ENCODE measurements at places on chromosomes 13 and 19.

DNA sequence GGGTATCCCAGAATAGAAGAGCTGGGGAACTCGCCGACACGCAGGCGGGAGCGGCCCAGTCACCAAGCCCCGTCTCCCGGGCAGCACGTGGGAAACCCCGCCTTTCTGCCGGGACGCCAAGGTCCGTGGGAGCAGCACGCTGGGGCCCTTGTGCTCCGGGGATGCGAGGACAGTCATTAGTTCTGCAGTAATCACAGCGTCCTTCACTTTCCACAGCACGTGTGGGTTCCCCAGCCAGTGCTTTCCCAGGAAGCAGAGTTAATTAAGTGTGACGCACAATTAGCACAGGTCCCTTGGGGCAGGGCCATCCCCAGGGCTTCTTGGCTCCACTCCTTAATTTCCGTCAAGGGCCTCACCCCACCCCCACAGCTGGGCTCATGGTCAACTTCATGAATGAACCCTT lies 64.3 kb upstream of the C13orf46 start:
- no peak for DNase-seq

- no peak for DNase-seq
Observed at GRCh38 chr19:13215572-13216380, 65.6 kb downstream of the IER2 start.

DNA sequence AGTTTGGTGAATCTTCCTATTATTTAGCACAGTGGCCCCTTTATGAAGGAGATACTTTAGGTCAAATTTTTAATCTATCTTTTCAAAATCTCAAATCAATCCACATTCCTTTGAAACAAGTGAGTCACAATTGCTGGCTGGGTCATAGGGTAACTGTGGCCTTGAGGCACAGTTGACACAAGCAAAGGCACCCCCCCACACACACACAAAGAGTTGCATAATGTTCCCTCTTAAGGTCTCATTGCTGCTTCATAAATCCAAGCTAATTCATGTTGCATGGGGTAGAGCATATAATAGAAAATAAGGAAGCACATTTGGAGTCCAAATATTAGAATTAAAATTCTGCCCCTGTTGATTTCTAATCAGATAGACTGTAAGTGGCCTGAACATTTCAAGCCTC lies 171.5 kb downstream of the DLEU7 start:
- DNase-seq = no peak

DNA sequence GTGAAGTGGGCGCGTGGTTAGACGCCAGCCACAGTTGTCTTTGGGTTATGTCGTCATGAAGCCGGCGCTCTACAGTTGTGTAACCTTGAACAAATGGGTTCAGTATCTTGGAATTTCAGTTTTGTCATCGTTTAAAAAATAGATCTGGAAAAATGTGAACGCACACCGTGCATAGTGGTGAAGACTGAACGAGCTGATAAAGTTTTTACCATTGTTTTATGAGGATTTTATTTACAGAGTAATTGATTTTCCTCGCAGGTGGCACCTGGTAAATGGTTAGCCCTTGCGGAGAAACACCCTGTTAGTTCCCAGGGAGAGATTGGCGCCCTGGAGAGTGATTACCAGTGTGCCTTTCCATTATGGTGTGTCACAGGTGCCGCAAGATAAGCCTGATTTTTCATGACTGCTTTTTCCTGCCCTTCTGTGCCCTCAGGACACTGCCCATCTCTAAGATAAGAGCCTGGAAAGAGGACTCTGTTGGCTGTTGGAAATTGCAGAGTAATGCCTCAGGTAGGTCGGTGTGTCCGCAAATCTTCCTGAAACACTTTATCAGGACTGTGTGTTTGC lies 577 bp downstream of the ZNF181 start:
- peak; percentile 36 for DNase-seq

DNA sequence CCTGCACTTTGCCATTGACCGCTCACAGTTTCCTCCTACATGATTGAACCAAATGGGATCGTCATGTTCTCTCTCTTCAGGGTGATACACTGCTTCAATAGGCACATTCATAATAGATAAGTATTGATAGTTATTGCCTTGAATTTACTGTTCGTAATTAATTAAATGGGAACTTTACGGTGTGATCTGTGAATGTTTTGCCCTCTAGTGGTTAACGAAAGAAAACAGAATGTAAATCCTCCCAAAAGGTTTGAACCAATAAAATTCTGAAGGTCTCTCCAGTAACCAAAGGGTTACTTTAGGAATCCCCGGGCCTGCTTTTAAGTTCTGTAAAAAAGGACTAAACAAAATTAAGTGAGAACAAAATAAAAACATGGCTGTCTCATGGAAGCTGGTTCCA lies 389.3 kb downstream of the DACH1 start:
- no peak for DNase-seq

GRCh38 chr19:14091081-14091812 lies 696 bp upstream of the SAMD1 start:
- peak; percentile 61 for DNase-seq

- DNase-seq = no peak
Observed at GRCh38 chr19:2410023-2410422, 17.4 kb downstream of the TIMM13 start.

DNA sequence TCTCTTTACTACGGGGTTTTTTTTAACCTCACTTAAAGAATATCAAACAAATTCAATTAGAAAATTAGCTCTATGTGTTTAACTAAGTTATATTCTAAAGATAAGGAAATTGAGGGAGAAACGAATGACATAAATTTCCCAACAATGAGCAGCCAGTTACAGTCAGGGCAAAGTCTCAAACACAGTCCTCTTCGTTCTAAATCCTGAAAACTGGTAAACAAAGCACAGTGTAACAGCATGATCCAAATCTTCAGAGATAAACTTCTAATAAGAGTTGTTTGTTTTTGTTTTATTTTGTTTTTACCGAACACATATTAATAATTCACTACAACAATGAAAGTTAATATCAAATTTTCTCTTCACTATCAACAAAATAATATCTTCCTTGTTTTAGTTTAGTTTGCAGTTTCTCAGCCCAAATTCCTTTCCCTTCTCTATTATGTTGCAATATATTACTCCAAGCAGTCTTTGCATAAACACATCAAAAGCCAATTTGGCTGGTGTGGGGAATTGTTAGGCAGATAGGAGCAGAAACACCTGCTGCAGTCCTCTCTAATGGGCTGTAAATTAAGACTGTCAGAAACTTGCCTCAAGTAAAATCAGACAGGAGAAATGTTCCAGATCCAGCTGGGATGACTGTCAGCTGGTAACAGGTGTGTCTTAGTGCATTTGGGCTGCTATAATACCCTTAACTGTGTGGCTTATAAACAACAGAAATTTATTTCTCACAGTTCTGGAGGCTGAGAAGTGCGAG lies 106.5 kb upstream of the SGCG start:
- no peak for DNase-seq

- DNase-seq = no peak
Observed at GRCh38 chr19:2050349-2050990, 574 bp downstream of the MKNK2 start.

GRCh38 chr13:61316647-61317046 lies 99.0 kb downstream of the PCDH20 start:
- no peak for DNase-seq

DNA sequence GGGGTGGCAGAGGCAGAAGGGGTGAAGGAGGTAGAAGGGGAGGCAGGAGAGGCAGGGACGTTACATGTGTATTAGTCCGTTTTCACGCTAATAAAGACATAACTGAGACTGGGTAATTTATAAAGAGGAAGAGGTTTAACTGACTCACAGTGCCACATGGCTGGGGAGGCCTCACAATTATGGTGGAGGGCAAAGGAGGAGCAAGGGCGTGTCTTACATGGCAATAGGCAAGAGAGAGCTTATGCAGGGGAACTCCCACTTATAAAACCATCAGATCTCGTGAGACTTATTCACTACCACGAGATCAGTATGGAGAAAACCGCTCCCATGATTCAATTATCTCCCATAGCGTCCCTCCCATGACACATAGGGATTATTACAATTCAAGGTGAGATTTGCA lies 19.0 kb upstream of the ACOD1 start:
- no peak for DNase-seq

DNA sequence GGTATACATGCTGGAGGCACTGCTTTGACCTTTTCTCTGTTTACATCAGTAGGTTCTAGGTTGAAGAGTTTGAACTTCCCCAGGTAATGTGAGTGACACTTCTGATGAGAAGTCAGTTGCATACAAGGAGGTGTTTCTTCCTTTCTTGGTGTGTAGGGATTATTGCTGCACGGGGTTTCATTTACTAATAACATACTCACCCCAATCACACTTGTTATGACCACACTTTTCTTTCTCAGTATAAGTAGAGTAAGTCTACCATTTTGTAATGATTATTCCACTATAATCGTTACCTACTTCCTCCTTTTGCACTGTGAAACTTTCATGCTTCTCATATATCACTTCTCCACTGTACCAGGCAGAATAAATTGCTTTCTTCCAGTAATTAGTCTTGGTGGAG lies 138.0 kb downstream of the TNFSF13B start:
- no peak for DNase-seq

DNA sequence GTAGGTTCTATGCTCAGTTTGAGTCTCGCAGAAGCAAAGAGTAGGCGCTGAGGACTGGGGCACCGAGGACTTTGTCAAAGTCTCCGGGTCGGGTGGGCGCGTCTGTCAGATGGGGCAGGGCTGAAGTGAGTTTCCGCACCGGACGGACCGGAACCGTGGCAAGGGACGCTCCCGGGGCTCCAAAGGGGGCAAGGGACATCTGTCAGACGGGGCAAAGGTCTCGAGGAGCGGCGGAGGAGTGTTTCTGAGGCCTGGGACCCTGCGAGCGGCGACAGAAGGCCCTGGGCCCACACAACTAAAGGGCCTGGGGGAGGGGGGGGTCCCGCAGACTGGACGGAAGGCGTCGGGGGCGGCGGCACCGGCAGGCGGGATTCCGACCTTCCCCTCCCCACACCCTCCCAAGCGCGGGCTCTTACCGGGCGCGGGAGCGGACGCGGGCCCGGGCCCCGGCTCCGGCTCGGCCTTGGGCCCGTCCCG lies 13.3 kb upstream of the AKAP8L start:
- DNase-seq = no peak

GRCh38 chr13:97526556-97526955 lies 92.6 kb downstream of the RAP2A start:
- DNase-seq = no peak

GRCh38 chr13:33479105-33479504 lies 193.6 kb upstream of the STARD13 start:
- no peak for DNase-seq

- no peak for DNase-seq
Observed at GRCh38 chr13:92379371-92379770, 847.2 kb upstream of the GPC6 start.

- DNase-seq = no peak
Observed at GRCh38 chr13:52852444-52852843, 4.0 kb upstream of the PCDH8 start.

GRCh38 chr19:29634423-29635130 lies 28.5 kb downstream of the POP4 start:
- no peak for DNase-seq

GRCh38 chr19:1837222-1837565 lies 11.1 kb downstream of the REXO1 start:
- no peak for DNase-seq

DNA sequence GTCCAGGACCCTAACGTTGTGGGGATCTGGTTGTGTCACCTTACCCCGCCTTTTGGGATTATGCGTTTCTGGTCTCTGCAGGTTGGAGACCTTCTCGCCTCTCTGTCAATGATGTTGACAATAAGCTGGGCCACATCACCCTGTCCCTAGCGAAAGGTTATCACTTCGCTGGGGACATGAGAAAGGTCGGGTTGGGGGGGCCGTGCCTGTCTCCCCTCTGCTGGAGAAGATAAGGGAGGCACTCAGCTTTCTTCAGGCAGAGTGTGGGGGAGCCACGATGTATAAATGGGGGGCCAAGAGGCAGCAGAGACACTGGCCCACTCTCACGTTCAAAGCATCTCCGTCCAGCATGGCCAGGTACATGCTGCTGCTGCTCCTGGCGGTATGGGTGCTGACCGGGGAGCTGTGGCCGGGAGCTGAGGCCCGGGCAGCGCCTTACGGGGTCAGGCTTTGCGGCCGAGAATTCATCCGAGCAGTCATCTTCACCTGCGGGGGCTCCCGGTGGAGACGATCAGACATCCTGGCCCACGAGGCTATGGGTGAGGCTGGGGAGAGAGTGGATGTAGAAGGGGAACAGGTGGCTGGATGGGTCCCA lies at the start of gene RLN3:
TSS of gene RLN3 (plus strand) at position 293 of the 595 bp plus-strand sequence. CDS start at position 350, 57 bp downstream.
- no peak for DNase-seq

DNA sequence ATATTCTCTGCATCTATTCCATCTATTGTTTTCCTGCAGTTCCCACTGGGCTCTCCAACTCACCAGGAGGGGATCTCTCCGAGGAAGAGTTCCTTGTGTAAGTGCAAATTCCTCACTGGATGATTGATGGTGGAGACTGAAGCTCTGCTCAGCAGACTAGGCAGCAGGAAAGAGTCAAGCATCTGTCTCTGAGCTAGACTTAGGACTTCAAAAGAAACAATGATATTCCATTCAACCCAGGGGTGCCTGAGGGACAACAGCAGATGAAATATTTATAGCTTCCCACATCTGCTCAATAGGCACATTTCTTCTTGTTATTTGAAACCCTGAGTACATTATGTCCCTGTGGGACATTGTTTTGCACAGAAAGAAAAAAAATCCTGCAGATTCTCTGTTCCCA lies at the start of the genes OR7A5 and OR7C1:
TSS of gene OR7A5 (minus strand) at position 175 of the 400 bp plus-strand sequence. CDS start 6,944 bp downstream, outside the sequence.
TSS of gene OR7C1 (minus strand) at position 175 of the 400 bp plus-strand sequence. CDS start 35,049 bp downstream, outside the sequence.
- DNase-seq = no peak

- no peak for DNase-seq
Observed at GRCh38 chr19:56356944-56357343, 36.4 kb downstream of the ZNF582 start.

DNA sequence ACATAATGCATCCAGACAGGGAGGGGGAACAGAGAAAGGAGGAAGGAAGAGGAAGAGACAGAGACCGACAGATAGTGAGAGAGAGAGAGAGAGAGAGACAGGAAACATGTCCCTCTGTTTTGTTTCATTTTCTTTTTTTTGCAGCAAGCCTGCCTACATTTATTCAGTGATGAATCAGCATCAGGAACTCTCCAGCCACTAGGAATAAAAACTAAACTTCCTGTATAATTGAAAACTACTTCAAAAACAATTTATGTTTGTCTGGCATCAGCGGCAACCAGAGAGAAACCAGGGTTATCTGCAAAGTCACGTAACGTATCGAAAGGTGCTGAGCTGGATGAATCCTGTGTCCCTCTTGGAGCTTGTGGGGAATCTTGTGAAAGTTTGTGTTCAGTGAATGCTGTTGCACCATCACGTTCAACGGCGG lies 148.6 kb upstream of the SOX21 start:
- no peak for DNase-seq

DNA sequence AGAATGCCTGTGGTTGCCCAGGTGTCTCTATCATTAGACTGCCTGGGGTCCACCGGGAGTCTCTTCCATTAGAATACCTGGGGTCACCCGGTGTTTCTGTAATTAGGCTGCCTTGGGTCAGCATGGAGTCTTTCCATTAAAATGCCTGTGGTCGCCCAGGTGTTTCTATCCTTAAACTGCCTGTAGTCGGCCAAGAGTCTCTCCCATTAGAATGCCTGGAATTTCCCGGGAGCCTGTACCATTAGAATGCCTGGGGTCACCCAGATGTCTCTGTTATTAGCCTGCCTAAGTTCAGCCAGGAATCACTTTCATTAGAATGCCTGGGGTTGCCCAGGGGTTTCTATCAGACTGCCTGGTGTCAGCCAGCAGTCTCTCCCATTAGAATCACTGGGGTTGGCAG lies 1492.8 kb downstream of the UQCRFS1 start:
- DNase-seq = no peak

All from activated CD4-positive, alpha-beta T cell treated with anti-CD3 and anti-CD28 coated beads for 24 hours (primary cell).